ENCODE measurements at places on chromosomes 12 and 14.

DNA sequence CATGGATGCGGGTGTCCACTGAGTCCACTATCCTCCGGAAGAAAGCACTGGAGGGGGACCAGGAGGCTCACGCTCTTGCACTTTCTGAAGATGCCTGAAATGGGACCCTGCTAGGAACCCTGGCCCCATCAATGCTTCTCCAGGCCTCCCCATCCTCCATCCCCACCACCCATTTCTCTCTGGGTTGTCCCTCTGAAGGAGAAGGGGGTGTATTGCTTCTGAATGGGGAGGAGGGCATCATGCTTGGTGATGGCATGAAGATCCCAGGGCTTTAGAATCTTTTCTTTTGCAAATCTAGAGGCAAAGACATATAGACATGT, 681 bp upstream of the JPH4 start:
- DNase-seq, result no peak

DNA sequence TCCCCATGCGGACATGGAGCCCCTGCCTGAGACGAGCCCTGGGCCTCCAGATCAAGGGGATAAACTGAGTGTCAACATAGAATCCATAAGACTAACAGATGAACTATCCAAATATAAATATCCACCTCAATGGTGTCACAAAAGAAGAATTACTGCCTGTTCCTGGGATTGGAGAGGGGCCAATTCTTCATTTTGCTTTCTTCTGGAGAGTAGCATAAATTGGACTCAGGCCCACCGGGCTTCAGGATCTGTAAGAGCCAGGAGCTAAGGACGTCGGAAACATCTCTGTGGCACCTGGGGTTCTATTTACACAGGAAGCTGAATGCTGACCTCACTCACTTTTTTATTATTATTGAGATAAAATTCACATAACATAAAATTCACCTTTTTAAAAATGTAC, 408.2 kb upstream of the CCDC196 start:
- DNase-seq, result no peak

GRCh38 chr12:58819985-58820384, 100.3 kb downstream of the LRIG3 start:
- no peak for DNase-seq

DNA sequence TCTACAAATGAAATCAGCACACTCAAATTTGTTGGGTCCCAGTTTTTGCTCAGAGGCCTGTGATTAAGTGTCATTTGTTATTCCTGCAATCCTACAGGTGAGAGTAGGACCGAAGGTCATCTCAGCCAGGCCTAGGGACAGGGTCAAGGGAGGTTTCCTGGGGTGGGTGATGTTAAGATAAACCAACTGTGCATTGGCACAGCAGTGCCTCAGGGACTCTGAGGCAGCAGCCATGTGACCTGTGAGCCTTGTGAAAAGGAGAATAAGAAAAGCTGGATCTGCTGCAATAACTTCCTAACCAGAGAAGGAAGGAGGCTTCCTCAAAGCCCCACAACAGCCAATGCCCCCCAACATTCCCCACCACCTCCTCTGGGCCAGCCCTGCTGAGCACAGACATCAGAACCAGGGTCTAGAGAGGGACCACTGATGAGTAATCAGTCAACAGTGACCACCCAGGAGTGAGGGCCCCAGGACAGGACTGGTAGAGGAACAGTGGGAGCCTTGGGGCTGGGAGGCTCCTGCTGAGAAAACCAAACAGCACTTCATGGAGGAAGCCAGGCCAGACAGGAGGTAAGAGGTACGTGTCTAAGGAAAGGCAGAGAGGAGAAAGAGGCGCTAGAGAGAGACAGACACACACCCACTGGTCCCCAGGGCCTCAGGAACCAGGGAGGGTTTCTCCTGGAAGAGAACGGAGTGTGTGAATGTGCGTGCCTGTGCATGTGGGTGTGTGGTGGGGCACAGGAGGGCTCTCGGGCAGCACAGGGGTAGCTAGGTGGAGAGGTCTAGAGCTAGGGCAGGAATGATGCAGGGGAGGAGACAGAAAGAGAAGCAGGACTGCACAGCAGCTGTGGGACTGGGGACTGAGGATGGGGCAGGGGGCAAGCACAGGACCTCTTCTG, 82.4 kb downstream of the ITPK1 start:
- no peak for DNase-seq

GRCh38 chr12:66118240-66118891, 12.2 kb downstream of the LLPH start:
- no peak for DNase-seq

DNA sequence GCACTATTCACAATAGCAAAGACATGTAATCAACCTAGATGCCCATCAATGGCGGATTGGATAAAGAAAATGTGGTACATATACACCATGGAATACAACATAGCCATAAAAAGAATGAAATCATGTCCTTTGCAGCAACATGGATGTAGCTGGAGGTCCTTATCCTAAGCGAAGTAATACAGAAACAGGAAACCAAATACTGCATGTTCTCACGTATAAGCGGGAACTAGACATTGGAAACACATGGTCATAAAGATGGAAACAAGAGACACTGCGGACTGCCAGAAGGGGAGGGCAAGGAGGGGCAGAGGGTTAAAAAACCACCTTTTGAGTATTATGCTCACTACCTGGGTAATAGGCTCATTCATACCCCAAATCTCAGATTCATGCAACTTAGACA, 234.1 kb upstream of the PLXNC1 start:
- DNase-seq, result no peak

DNA sequence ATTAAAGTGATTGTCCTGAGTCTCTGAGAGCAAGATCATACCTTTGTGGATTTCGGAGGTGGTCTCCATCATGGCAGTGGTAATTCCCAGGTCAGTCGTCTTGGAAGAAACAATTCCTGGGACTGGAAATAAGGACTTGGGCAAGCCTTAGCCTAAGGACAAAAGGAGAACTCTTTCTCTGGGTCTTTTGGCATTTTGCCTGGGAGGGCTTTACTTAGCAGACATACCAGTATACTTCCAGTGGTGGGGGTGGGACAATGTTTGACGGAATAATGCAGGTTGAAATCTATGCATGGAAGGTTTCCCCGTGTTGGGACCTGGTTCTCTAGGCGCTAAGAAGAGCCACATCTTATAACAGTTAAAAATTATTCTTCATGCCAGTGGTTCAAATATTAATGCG, 70.4 kb upstream of the USP44 start:
- no peak for DNase-seq

GRCh38 chr12:27979145-27979544, 6.6 kb upstream of the PTHLH start:
- DNase-seq, result no peak

DNA sequence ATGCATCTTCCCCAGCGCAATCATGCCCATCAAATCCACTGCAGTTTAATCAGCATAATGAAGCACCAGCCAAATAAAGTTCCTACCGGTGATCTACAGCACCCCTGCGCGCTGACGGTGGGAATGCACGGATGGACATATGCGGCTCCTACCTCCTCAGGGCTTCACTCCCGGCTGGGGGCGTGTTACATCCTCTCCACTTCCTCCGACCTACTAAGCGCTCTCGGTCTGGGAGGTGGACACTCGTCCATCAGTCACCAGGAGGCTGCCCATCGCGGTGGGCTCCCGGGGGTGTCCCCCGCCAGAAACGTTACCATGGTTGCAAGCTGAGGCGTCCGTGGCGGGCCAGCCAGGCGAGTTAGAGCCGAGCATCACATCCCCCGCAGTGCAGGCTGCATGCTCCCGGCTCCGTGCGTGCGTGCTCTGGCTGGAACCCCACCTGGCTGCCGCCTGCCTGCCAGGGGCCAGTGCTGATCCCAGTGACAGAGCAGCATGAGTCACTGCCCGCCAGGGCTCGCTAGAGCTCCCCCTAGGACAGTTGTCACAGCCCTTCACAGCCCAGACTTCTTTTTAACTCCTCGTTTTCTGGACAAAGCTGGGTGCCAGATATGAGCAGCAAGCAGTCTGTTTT, 73.0 kb downstream of the CIT start:
- peak; percentile 23 for DNase-seq

DNA sequence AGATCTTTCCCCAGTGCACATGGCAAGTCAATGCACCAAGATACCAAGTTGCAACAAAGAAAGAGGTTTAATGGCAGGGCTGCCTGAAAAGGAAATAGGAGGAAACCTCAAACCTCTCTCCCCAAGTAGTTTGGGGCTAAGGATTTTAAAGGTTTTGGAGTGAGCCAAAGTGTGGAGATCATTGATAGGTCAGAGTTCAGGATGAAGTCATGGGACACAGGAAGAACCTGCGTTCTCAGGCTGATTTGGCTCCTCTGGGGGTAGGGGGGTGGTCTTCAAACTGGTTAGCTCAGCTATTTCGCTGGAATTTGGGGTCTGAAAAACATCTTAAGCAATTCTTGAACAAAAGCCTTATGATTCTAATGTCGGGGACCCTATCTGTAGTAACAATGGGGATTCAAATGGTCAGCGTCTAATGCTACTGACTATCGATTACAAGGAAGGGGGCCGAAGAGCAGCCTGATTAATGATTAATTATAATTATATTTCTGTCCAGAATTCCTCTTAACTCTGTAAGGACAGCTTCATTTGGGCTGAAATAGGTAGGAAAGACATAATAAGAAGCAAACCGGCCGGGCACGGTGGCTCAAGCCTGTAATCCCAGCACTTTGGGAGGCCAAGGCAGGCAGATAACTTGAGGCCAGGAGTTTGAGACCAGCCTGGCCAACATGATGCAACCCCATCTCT, 31.4 kb downstream of the AICDA start:
- no peak for DNase-seq
